ENCODE measurements at places on chromosomes 6 and 20. TPM values are rescaled to one million over a fixed set of nuclear protein-coding genes. Genes with fewer than 3 reads are reported as not detected.

GRCh38 chr6:53834132-53834531 lies 39.3 kb downstream of the LRRC1 start:
- H3K27ac ChIP-seq, result no peak overlapping the region
- no peaks in the 10 kb centered on the region for H3K36me3 ChIP-seq
- H3K4me1 ChIP-seq, result peaks cover 48% of the 10 kb centered on the region
- no peaks in the 10 kb centered on the region for H3K27me3 ChIP-seq

- no peak overlapping the region for H3K4me3 ChIP-seq
- no peak for DNase-seq
- H3K27me3 ChIP-seq, result peaks cover 1% of the 10 kb centered on the region
- H3K36me3 ChIP-seq, result no peaks in the 10 kb centered on the region
- H3K4me1 ChIP-seq, result no peaks in the 10 kb centered on the region
These were observed 303.9 kb upstream of the DEFB112 start for GRCh38 chr6:50353603-50354002.

DNA sequence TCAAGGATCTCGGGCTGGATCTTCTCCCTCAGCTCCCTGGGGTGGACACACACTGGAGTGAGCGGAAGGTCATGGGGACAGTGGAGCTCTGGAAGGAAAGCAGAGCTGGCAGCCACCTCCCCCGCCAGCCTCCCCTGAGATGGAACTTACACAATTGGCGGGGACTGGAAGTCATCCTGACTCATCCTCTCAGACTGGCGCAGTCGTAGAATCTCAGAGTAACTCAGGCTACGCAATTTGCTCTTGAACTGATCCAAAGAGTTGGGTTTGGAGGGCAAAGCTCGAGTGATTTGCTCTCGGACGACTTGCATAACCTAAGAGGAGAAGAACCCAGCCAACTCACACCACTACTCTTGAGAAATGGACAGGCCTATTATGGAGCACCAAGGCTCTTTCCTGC lies 34.8 kb downstream of the ELMO2 start:
- H3K4me3 ChIP-seq, result no peak overlapping the region
- H3K27ac ChIP-seq, result no peak overlapping the region
- peaks cover 2% of the 10 kb centered on the region for H3K27me3 ChIP-seq
- H3K4me1 ChIP-seq, result peaks cover 34% of the 10 kb centered on the region
- H3K36me3 ChIP-seq, result peaks cover 57% of the 10 kb centered on the region

- peaks cover 7% of the 10 kb centered on the region for H3K4me1 ChIP-seq
- H3K27me3 ChIP-seq, result peaks cover 6% of the 10 kb centered on the region
- H3K36me3 ChIP-seq, result no peaks in the 10 kb centered on the region
- H3K4me3 ChIP-seq, result no peak overlapping the region
- DNase-seq, result no peak
These were observed 98.3 kb downstream of the PREX1 start for GRCh38 chr20:48729538-48729937.

DNA sequence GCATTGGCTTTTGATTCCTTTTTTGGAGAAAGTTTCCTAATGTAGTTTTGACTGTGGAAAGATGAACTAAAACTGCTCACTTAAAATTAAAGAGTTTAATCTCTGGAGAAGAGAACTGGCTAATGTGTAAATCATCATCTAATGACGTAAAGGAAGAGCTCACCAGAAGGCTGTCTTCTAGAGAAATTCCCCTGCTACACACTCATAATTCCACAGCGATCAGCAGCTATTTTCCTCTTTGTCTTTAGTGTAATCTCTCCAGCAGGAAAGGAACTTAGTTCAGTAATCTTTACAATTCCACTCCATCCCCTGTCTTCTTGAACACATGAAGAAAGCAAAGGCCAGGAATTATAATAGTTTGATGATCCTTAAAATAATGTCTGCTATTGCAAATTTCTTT lies 15.8 kb downstream of the SPTLC3 start:
- no peaks in the 10 kb centered on the region for H3K27me3 ChIP-seq
- peaks cover 5% of the 10 kb centered on the region for H3K36me3 ChIP-seq
- no peak overlapping the region for H3K4me3 ChIP-seq
- no peaks in the 10 kb centered on the region for H3K4me1 ChIP-seq

DNA sequence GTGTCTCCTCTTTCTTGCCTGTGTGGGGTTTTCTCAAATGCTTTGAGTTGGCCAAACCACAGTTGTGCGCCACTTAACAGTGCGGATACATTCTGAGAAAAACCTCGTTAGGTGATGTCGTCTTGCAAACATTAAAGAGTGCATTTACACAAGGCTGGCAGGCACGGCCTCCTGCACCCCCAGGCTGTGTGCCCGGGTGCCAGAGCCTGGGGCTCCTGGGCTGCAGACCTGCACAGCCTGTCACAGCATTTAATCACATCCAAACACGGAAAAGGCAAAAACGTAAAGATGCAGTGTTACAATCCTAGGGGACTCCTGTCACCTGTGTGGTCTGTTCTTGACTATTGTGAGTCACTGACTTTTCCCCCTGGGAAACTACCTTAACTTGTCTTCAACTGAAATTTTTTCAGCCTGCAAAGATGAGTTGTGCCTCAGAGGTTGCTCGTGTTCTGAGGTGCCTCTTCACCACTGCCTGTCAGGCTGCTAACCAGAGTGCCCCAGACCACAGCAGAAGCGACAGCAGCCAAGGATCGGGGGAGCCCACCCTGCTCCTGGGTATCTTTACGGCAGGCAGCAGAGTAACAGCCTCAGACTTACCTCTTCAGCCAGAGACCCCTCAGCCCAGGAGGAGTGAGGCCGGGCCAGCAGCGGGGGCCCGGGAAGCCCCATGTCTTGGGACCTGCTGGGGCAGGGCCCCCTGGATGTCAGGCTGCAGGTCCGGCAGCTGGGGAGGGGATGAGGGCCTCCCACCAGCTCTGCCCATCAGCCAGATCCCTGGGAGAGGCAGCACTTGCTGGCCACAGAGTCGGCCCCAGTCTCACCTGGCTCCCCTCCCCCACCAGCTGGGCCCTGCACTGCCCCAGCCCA lies 683 bp upstream of the C20orf204 start:
- no peaks in the 10 kb centered on the region for H3K36me3 ChIP-seq
- no peak overlapping the region for H3K27ac ChIP-seq
- H3K4me1 ChIP-seq, result 0 out of 2 replicates have a peak, but pooled peaks cover 4% of the 10 kb centered on the region
- peaks cover 11% of the 10 kb centered on the region for H3K27me3 ChIP-seq
- no peak overlapping the region for H3K4me3 ChIP-seq

- H3K27me3 ChIP-seq, result no peaks in the 10 kb centered on the region
- no peak for DNase-seq
- 0 out of 2 replicates have a peak, but pooled peaks cover 10% of the 10 kb centered on the region for H3K36me3 ChIP-seq
- no peak overlapping the region for H3K4me3 ChIP-seq
- peaks cover 36% of the 10 kb centered on the region for H3K4me1 ChIP-seq
These were observed 145.5 kb upstream of the STMND1 start for GRCh38 chr6:16956361-16956760.

DNA sequence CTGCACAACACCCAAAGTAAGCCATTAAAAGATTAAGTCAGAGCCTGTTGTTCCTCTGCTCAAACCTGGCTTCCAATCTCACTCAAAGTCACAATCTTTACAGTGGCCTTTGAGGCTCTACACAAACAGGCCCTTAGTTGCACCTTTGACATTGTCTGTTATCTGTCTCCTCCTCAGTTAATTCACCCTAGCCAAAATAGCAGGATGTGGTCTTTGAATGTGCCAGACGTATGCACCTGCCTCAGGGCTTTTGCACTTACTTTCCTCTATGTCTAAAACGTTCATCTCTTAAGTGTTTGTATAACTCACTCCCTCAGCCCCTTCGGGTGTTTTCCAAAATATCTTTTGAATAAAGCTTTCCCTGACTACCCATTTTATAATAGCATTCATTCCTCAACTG lies 107.7 kb downstream of the EYA4 start:
- H3K27ac ChIP-seq, result no peak overlapping the region
- no peaks in the 10 kb centered on the region for H3K27me3 ChIP-seq
- DNase-seq, result no peak
- H3K36me3 ChIP-seq, result no peaks in the 10 kb centered on the region

DNA sequence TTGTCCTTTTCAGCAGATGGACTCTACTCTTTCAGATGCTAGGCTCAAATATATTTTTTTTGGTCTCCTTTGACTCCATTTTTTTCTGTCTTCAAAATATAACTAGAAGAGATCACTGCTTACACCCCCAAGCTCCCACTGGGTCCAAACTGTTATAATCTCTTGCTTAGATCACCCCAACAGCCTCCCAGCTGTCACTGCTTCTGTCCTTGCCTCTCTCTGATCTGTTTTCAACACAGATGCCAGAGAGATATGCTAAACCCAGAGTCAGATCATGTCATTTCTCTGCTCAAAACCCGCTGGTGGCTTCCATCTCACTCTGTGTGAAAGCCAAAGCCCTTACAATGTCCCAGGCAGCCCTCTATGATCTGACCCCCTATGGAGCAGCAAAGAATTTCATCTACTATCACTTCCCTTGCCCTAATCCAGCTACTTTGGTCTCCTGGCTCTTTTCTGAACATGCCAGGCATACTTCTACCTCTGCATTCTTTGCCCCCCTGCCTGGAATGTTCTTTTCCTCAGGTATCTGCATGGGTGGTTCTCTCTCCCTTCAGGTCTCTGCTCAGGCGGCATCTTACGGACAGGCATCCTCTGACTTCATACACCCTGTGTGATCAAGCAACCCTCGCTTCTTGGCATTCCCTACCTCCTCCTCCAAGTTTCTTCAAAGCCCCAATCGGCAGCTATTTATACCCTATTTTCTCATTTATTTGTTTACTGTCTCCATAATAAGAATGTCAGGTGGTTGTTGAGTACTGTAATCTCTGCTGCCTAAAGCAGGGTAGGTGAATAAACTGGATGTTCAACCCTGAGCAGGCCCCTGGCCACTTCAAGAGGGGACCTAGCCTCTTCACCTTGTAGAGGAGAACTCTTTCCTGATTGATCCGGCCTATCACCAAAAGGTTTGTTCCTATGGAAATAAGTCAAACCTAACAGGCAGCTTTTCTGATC lies 43.6 kb upstream of the SLC4A11 start:
- DNase-seq, result no peak
- peaks cover 23% of the 10 kb centered on the region for H3K36me3 ChIP-seq
- H3K27me3 ChIP-seq, result peaks cover 2% of the 10 kb centered on the region
- H3K27ac ChIP-seq, result no peak overlapping the region

GRCh38 chr20:37416848-37417616 lies 71.1 kb downstream of the SRC start:
- DNase-seq, result no peak
- peaks cover 21% of the 10 kb centered on the region for H3K27me3 ChIP-seq
- no peaks in the 10 kb centered on the region for H3K4me1 ChIP-seq
- H3K4me3 ChIP-seq, result no peak overlapping the region

The IRF4 gene
- total RNA-seq, result not detected

The AVP gene
- not detected for total RNA-seq

The ATAT1 gene
- 8.4 TPM for total RNA-seq

The TMEM181 gene
- 28.5 TPM for total RNA-seq
